ENCODE measurements at places on chromosomes 4 and X.

DNA sequence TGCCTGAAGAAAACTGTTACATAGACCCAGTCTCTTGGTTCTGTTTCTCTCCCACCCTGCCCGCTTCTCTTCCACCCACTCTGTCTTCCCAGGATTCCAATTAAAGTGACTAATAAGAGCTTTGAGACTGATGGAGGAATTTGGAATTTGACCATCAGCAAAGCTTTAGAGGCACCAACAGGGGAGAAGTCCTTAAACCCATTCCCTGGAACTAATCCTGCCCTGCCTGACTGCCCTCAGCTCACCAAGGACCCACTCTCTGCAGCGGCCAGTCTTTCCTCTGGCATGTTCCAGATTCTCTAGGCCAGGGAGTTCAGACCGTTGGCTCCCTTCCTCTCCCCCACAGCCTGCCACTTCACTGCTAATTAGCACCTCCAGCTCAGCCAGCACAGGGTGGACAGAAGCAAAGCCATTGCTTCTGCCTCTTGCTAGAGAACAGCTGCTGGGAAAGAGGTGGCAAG lies 23.9 kb downstream of the SCD5 start:
- DNase-seq: no peak

- DNase-seq: no peak
Measured at GRCh38 chr4:109728385-109728784, 1.5 kb downstream of the PLA2G12A start.

DNA sequence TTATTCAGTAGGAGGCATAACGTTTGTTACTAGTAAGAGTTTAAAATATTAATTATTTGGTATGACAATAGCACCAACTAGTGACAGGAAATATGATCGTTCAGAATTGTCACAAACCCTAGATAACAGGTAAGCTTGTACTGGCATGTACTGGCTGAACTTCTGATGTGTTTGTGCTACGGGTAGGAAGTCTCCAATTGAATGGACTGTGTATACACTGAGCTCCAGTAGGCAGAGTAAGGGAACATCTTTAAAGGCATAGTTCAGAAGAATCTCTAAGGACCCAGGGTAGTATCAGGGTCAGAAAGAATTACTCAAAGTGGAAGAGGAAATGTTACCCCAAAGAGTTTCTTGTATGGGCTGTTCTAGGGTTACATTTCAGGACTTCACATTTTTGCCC lies 230.4 kb downstream of the EDA2R start:
- no peak for DNase-seq

DNA sequence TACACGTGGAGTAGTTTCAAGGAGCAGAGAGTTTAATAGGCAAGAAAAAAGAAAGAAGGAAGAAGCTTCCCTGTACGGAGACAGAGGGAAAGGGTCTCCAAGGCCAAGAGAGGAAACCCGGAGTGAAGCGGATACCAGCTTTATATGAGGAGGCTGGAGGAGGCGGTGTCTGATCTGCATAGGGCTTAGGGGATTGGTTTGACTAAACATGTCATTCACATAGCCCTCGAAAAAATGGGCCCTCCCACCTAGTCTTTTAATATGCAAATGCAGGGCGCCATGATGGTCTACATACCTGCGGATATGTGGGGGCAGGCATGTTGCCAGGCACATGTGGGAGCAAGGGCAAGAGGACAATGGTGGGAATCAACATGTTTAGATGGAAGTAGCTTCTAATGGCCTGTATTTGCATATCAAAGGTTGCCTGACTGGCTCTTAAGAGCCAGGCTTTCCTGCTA lies 103.1 kb upstream of the UGT8 start:
- no peak for DNase-seq

DNA sequence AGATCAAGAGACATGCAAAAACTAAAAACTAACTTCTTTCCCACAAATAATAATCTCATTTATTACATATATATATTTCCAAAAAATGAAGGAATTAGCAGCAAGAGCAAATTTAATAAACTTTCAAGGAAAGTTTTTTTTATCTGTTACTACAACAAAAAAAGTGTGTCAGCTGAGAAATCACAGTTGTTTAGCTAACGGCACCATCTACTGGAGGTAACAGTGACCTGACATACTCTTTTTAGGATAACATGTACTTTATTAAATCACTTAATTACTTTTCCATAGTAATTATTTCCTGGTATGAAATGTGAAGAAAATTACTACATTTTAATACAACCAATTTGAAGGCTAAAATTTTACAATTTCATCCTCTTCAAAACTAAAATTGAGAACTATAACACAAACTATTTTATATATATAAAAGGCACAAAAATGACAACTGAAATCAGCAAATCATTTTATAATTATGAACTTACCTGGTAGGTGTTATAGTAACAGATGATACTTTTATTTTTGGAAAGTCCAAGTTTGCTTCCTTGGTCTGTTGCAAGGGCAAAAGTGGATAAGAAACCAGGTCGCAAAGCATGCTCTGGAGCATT lies 9.1 kb downstream of the LAMTOR3 start:
- DNase-seq: no peak

GRCh38 chr4:137804906-137805495 lies 272.7 kb upstream of the PCDH18 start:
- DNase-seq: no peak

GRCh38 chrX:65601530-65602220 lies 65.8 kb upstream of the MSN start:
- DNase-seq: peak; percentile 14

GRCh38 chr4:155966171-155966570 lies 12.5 kb upstream of the CTSO start:
- no peak for DNase-seq

GRCh38 chr4:159483782-159484741 lies 381.2 kb downstream of the RAPGEF2 start:
- DNase-seq: no peak

DNA sequence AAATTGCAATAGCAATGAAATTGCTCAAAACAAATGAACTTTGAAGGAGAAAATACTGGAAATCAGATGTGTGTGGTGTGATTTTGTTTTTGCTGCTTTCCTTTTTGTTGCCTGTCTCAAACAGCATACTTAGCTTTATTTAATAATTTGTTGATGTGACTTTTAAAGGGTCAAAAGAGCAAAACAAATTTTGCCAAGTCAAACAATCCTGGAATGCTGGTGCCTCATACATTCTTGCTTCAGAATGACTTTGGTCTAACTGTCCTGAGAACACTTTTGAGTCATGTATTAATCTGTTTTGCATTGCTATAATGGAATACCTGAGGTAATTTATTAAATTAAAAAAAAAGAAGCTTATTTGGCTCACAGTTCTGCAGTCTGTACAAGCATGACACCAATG lies 3.4 kb downstream of the PF4V1 start:
- no peak for DNase-seq

- no peak for DNase-seq
Measured at GRCh38 chr4:168028568-168028967, 63.8 kb upstream of the ANXA10 start.

DNA sequence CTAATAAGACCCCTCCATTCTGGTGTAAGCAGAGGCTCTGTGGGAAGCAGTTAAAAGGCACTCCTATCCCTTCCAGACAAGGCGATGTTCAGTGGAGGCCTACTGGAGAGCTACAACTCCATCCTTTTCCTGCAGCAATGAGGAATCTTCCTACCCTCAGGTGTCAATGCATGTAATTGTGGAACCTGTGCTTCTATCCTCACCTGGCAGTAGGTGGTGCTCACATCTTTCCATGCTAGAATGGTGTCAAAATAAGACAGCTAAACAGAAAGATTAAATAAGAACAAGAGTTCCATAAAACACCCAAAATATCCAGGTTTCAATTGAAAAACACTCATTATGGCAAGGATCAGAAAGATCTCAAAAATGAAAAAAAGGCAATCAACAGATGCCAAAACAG lies 224.6 kb downstream of the IL15 start:
- DNase-seq: no peak

GRCh38 chr4:183142571-183143550 lies 43.8 kb downstream of the WWC2 start:
- DNase-seq: no peak
